Ovary (tissue), 10 donors: ENCODE measurements at places on chromosomes 3 and 15. TPM values are rescaled to one million over a fixed set of nuclear protein-coding genes. Genes with fewer than 3 reads are reported as not detected.

DNA sequence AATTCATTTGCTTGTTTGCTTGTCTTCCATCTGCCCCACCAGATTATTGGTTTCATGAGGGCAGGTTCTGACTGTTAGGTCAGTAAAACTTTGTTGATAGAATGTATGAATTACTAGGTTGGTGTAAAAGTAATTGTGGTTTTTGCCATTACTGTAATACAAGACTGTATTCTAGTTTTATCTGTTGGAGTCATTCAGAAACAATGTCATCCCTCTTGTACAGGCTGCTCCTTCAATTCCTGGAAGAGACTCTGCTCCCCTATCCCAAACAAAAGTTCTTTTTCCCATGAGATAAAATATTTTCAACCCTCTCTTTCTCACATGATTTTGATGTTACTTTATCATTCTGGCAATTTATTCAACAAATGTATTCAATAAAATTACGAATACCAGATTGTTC lies 115.0 kb downstream of the CHST2 start:
- DNase-seq = no peak

GRCh38 chr3:106819440-106819839 lies 557.8 kb upstream of the CCDC54 start:
- no peak for DNase-seq

DNA sequence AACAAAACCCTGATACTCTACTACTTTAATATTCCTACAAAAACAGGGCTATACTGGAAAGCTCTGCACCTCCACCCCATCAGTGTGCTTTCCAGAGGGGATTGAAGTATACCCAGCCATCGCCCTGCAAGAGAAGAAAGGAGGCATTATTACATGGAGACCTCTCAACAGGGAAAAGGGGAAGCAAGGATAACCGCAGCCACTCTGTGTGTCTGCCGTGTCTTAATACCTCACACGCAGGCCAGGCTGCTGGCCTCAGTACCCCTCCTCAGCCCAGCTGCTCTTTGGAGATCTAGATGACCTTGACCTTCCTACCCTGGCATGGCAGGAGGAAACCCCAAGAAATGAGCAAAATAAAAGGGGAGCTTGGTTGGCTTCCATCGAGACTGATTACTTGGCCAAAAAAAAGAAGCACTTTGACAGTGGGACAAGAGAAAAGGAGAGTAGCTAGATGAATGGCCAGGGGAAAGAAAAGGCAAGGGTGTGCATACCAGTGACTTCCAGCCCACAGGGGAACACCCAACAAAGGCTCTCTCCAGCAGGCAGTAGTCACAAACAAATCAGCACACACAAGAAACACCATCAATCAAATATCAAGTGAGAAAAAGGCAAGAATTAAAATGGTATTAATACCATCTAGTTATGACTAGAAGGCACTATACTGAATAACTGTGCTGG lies 129.4 kb downstream of the STT3B start:
- DNase-seq = no peak

DNA sequence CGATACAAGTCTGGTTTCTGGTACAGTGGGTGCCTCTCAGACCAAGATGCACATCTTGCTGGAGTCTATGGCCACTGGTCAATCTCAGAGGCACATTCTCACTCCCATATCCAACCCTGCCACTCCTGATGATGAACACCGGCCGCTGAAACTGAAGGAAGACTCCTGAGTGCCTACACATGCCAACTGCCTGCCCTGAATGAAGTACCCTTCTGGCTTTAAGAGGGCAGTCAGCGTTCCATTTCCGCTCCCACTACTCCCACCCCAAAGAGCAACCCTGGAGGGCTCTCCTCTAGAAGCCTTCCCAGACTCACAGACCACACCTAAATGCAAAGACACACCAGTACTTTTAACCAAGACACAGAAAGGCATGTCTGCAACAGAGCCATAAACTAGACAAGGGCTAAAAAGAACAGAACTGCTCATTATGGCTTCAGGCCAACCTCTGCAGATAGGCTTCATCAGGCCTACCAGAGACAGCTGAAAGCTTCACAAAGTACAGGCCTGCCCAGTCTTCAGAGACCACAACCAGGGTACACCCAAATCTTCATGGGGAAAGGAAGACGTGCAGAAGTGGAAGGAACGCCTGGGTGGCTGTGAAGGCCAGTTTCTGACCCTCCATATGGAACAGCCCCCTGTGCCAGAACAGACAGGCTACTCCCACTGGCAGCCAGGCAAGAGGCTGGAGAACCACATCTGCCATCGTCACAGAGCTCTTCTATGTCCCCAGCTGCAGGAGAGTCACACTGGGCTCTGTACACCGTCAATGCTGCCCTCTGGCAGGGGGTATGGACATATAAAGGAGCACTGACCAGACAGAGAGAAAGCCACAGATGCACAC lies 14.3 kb downstream of the ANP32A start:
- DNase-seq = no peak

DNA sequence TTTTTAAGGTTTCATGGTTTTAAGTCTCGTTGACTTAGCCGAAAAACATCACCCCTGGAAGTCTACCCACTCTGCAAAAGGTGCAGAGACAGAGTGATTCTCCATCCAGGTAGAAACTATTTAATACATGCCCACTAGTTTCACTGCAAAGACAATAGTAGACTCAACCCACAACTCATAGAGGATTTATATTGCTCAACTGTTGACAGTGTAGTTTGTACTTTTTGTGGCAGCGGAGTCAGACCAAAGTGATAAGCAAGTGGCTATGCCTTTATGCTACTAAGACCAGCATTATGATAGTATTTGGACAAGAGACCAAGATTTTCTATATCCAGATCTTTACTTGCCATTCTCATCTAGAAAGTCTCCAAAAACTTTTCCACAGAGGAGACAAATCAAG lies 98.8 kb upstream of the ZBTB20 start:
- DNase-seq = no peak

Gene GLDN
- 2.5 TPM for total RNA-seq

Gene ARPP21
- total RNA-seq = not detected

Gene TNNC1
- 1.0 TPM for total RNA-seq
